ENCODE measurements at places on chromosomes 13 and 19.

- DNase-seq = no peak
These were observed 184.9 kb upstream of the MIR17HG start for GRCh38 chr13:91162589-91162988.

GRCh38 chr19:19749908-19750841 lies 17.3 kb upstream of the ZNF14 start:
- no peak for DNase-seq

GRCh38 chr13:80558074-80558473 lies 217.1 kb upstream of the SPRY2 start:
- no peak for DNase-seq

- DNase-seq = no peak
These were observed 2.6 kb upstream of the CARD8 start for GRCh38 chr19:48258350-48258749.

DNA sequence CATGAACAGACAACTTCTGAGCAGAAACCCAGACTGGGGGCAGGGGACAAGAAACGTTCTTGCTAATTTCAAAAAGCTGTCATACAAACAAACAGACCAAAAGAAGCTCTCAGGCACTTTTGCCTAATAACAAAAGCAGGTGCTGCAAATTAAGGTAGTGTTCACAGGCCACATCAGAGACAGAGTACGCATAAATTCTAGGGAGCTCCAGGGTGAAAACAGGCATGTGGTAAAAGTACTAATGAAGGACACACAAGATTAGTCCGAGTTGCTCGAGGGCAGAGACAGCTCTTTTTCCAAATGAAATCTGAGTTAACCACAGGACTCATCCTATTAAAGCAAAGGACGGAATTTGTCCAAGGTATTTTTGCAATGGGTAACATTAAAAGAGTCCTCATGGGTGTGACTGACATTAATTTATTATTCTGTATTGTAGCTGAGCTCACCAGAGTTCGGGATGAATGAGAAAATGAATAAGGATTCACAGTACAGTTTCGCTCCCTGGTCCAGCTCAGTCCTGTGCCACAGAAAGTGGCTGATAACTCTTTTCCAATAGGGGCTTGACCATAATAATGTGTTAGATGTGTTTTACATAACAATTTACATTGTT lies 197.3 kb downstream of the LHFPL6 start:
- DNase-seq = no peak

DNA sequence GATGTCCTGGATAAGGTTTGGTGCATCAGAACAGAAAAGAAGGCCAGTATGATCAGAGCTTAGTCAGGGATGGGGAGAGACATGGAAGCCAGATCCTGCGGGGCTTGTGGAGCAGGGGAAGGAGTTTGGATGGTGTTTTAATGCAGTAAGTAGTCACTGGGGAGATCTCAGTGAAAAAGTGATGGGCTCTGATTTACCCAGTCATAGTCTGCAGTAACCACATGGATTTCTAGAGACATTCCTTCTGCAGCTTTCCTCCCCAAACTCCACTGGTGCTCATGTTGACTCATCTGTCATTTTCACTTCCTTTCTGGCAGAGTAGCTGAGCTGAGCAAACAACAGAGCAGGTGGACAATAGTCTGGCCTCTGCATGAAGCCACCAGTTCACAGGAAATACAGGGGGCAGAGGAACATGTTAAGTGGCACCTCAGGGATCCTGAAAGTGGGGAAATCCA lies 144.1 kb downstream of the DPF1 start:
- peak; percentile 96 for DNase-seq

- DNase-seq = no peak
These were observed 343.7 kb upstream of the ARGLU1 start for GRCh38 chr13:106911627-106912026.

DNA sequence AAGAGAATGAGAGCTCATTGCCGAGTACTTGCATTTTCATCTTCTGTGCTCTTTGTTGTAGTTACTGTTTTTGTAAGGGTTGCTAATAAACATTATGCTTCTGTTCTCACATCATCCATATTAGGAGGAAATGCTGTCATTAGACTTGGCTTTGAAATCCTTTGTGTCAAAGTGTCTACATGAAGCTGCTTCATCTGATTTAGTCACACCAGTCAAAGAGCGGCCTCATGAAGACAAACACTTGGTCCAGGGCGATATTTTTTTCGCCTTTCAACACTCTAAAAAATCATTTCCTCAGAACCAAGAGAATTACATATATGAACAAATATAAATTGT lies 105.0 kb downstream of the SPRY2 start:
- no peak for DNase-seq

GRCh38 chr13:96025283-96025682 lies 27.9 kb downstream of the UGGT2 start:
- DNase-seq = no peak

GRCh38 chr13:110450016-110450900 lies 111.3 kb downstream of the RAB20 start:
- DNase-seq = no peak

- no peak for DNase-seq
These were observed 59.1 kb upstream of the TNFRSF19 start for GRCh38 chr13:23510979-23511735.

- DNase-seq = no peak
These were observed 54.5 kb downstream of the SPTBN4 start for GRCh38 chr19:40521276-40521675.

DNA sequence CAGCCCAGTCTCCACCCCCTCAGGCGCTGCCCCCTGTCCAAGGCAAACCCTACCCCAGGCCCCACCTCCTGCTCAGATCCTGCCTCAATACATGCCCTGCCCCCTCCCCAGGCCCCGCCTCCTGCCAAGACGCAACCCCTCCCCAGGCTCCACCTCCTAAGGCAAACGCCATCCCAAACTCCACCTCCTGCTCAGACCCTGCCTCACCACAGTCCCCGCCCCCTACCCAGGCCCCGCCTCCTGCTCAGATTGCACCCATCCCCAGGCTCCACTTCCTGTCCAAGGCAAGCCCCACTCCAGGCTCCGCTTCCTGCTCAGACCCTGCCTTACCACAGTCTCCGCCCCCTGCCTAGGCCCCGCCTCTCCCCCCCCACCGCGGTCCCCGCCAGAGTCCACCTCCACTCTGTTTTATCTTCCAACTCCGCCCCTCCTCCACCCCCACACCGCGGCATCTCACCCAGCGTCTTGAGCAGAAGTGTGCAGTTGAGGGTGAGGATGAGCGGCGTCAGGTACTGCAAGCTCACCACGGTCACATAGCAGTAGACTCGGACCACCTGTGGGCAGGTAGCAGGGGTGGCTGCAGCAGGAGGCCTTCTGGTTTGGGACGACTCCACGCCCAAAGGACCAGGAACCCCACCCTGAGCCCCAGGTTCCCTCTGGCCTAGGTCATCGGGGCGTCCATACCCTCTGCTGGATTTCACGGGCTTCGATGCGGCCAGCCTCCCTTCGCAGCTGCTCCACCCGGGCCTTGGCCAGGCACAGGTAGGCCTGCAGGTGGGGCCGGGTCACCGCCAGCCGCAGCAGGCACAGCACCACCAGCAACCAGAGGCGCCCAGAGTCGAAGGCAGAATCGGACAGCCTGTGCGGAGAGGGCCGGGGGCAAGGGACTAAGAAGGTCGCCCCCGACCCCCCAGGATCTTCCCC lies 17.7 kb downstream of the TMEM161A start:
- no peak for DNase-seq

GRCh38 chr13:46721054-46721453 lies 75.9 kb downstream of the ESD start:
- DNase-seq = no peak

GRCh38 chr13:87940776-87941175 lies 269.6 kb downstream of the SLITRK5 start:
- DNase-seq = no peak

DNA sequence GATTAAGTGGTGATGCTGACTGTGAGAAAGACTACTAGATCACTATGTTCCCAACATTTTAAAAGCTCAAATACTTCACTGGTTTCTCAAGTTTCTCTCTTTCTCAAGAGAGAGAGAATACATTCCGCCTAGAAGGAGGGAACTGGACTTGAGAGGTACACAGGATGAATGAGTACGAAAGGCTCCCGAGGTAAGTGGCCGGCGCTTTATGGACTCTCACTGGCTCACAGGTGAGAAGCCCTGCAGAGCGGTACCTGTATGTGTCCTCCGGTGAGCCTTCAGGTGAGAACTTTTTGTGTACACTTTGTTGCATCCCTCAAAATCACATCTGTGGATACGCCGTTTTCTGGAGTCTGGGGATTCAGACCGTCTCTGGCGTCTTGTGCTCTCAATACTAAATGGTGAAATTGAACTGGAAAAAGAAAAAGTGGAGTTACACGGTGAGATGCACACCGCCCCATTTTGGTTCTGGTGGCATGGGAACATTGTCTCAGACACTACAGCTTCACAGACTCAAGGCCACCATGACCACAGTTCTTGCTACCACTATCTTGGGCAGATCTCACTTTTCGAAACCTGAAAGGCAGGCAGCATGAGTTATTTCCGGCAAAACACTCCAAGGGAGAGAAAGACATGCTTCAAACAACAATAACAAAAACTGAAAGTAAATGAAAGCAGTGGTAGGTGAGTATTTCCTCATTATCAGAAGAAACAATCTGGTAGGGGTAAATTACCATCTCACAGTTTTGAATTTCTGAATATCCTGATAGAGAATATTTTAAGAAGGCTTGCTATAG lies 418.9 kb downstream of the KLF12 start:
- DNase-seq = no peak

DNA sequence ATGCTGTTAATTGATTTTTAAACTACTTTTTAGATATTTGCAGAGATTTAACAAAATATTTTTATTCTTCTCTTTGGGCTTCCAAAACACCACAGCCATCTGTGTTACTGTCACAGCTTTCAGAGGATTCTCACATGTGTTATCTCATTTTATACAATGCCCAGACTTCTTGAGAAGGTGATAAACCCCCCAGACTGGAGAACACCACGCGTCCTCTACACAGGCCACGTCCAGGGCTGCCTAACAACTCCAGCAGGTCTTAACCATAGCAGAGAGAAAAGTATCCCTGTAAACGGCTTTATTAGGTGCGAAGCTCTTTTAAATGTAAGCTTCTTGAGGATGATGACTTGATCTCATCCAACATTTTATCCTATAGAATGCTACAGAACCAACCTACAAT lies 2.0 kb downstream of the GPR183 start:
- no peak for DNase-seq

DNA sequence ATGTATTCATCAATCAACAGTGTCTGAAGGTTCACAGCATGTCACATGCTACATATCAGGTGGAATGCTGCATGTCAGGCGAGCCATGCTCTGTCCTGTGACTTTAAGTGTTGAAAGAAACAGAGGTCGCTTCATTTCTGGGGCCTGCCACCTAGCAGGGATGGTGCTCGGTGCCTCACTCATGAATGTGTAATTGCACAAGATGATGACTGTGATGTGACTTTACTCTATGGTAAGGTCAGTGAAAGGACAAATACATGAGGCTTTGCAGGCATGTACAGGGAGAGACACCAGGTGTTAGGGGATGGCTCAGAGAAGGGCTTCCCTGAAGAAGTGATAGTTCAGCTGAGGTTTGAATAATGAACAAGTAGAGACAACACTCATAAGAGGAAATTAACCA lies 66.7 kb downstream of the FRY start:
- peak; percentile 31 for DNase-seq

GRCh38 chr19:10544242-10544752 lies 593 bp downstream of the ATG4D start:
- no peak for DNase-seq

DNA sequence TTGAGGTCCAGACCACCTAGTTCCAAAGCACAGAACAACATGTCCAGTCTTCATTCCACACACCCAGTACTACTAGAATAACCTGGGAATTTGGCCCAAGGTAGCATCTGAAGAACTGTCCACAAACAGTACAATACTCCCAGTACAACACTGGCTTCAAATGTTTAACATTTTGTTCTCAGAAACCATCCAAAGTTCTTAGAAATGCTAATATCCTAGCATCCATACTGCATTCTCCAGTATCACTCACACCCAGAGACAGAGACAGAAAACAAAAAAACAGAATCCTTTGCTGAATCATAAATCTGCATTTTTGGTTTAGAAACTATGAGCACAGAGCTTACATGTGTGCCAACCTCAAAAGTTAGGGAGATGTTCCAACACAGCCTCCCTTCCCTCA lies 490.8 kb downstream of the FOXO1 start:
- DNase-seq = no peak

- no peak for DNase-seq
These were observed 347.2 kb downstream of the TSHZ3 start for GRCh38 chr19:31001991-31002390.
